Stimulated activated CD4-positive, alpha-beta T cell treated with anti-CD3 and anti-CD28 coated beads, Interleukin-2, amount 100 ng/mL, for 24 hours (primary cell): ENCODE measurements at places on chromosomes 12 and 14.

DNA sequence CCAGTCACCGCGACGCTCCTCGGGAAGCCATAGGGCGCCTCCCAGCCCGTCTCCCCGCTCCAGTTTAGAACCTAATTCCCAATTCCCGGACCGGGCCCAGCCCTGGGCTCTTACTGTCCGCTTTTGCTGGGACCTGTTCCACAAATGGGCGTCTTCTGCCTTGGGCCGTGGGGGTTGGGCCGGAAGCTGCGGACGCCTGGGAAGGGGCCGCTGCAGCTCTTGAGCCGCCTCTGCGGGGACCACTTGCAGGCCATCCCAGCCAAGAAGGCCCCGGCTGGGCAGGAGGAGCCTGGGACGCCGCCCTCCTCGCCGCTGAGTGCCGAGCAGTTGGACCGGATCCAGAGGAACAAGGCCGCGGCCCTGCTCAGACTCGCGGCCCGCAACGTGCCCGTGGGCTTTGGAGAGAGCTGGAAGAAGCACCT is 797 bp downstream of the UNG start:
- no peak for DNase-seq

GRCh38 chr14:53409969-53410368 is 256.8 kb upstream of the DDHD1 start:
- no peak for DNase-seq

DNA sequence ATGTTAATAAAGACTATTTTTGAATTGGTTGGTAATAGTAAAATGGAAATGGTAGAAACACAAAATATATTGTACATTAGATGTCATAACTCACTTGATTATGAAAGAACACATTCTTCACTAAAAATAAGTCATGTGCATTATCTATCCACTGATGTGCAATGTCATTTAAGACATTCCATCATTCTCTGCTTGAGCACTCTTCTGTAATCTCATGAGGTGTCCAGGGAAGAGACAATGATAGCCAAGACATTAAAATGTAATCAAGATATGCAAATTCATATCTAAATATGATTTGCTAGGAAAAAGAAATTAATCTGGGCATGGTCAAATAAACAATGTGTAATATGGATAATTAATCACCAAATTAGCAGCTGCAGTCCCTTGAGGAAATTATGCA is 422.5 kb downstream of the BTG1 start:
- no peak for DNase-seq

DNA sequence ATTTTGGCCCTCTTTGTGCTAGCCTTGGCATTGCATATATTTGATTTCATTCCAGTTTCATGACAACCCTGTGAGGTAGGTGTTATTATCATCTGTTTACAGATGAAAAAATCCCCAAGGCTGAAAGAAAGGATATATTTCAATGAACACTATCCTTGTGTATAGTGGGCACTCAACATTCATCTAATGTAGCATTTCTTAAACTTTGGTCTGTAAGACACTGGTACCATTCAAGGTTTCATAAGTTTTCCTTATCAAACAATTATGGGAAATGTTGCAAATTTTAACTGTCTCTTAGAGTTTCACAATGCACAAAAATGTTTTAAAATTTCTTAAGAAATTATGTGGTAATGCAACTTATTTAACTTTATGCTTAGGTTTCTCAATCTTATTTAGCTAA is 44.3 kb downstream of the ATP23 start:
- DNase-seq: no peak

GRCh38 chr14:102939820-102940561 is 17.5 kb downstream of the AMN start:
- no peak for DNase-seq

- peak; percentile 59 for DNase-seq
Observed at GRCh38 chr14:91138511-91139359, 24.9 kb downstream of the DGLUCY start.

DNA sequence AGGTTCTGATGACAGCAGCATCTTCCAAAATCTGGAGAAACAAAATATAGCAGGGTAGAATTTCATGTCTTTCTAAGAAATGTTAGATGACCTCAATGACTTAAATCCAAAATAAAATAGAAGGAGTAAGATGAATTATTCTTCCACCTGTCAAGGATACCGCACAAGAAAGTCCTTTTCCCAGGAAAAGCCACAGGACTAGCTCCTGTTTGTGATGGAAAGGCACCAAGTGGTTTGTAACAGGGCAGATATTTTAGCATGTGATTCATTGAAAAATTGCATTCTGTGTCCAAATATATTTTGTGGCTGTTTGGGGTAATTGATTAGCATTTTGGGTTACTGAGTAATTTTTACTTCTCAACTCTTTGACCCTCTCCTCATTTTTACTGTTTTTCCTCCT is 2.7 kb downstream of the CD163L1 start:
- no peak for DNase-seq

- DNase-seq: peak; percentile 56
Observed at GRCh38 chr14:68793734-68794129, 865 bp upstream of the ZFP36L1 start.

DNA sequence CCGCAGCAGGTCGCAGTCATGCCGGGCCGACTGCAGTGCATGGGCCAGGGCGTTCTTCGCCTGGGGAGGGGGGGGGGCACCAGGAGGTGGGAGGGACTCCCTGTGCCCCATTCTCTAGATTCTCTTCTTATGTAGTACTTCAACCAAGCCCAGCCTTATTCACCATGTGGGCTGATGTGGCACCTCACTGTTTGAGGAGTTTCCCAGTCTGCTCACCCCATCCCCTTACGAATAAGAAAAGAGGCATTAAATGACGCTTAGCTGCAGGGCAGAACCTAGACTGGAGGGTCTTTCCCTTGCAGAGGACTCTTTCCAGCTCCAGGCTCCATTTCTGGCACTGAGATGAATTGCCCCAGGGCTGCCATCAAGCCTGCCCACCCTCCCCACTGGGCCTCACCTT is 12.2 kb downstream of the CMTM5 start:
- DNase-seq: no peak

DNA sequence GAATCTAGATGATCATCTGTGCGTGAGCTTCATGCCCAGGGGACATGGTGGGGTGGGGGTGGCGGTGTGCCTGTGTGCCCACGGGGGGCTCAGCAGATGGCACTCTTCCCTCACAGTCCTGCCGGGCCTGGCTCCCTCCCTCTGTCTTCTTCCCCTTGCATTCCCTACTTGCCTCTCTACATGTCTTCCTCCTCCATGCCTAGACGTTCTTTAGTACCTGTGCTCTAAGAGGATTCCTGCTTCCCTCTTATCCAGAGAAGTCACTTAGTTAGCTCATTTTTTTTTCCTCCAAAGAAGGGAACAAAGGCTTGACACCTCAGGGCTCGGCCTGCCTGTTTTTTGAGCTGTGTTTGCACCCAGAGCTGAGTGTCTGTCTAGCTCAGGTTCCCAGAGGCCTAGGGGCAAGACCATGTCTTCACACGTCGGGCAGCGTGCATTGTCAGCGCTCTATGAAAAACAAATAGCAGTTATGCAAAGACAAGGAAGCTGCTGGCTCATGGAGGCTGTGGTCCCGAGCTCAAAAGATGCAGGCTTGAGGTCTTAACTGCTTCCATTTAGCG is 48.8 kb downstream of the NINJ2 start:
- peak; percentile 43 for DNase-seq

DNA sequence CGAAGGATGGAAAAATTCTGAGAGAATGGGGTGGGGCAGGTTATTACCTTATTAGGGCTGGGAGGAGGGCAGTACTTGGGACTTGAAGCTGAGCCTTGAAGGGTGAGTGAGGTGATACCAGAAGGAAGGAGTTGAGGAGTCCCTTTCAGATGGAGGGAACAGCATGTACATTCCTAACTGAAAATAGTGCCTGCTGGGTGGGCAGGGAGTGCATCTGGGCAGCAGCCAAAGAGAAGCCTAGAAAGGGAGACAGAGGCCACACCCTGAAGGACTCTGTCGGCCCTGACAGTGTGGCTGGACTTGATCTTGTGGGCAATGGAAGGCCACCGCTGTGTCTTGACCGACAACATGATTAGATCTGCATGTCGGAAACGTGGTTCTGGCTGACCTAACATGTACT is 147.6 kb downstream of the NDUFA12 start:
- DNase-seq: no peak

- DNase-seq: no peak
Observed at GRCh38 chr12:32917094-32917611, 20.6 kb upstream of the PKP2 start.

GRCh38 chr12:105113094-105113493 is 5.6 kb downstream of the WASHC4 start:
- DNase-seq: no peak
